ENCODE measurements at places on chromosomes 5 and 9.

- no peak for DNase-seq
Measured at GRCh38 chr5:115542651-115543364, 1.8 kb downstream of the FEM1C start.

DNA sequence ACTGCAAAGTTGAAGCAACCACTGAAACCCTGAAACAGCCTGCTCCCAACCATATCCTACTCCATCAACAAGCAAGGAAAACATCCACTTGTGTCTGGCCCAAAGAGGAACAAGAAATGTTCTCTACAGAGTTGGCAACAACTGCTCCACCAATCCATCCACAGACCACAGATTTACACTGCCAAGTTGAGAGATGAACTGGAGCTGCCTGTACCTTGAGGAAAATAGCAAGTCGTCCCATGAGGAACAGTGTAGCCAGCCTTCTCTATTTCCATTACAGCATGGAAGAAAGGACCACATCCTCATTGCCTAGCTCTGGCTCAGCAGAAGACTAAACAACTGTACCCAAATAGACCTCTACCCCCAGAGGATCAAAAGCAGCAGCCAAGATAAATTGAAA, 60.4 kb downstream of the DEPDC1B start:
- no peak for DNase-seq

GRCh38 chr9:4298255-4299004, 1.4 kb downstream of the GLIS3 start:
- DNase-seq, result peak; percentile 35

GRCh38 chr5:65013166-65013565, 244.4 kb downstream of the CWC27 start:
- no peak for DNase-seq

DNA sequence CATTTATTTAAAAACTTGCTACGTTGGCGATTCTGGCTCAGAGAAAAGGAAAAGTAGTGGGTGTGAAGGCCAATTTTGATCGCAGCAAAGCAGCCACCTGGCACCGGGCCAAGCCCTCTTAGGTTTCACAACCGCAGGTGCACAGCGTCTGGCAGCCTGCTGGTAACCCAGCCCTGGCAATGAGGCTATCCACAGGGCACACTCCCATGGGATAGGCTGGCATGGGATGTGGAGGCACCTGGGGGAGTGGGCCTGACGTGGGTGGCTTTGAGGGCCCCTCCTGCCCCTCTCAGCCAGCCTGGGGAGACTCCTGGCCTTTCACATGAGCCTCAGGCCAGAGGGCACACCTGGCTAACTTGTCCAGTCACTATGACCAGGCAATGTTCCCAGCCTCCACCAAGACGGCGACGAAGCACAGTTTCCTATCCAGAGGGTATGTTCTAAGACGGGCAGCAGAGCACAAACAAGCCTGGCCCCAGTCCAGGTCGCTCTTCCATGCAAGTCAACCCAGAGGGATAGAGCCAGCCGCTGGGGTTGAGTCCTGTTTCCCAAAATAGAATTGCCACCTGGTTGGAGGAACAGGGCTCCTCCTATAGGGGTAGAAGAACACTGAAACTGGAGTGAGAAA, 19.0 kb downstream of the CMBL start:
- peak; percentile 47 for DNase-seq

- DNase-seq, result no peak
Measured at GRCh38 chr9:128431207-128431606, 10.6 kb downstream of the CERCAM start.

DNA sequence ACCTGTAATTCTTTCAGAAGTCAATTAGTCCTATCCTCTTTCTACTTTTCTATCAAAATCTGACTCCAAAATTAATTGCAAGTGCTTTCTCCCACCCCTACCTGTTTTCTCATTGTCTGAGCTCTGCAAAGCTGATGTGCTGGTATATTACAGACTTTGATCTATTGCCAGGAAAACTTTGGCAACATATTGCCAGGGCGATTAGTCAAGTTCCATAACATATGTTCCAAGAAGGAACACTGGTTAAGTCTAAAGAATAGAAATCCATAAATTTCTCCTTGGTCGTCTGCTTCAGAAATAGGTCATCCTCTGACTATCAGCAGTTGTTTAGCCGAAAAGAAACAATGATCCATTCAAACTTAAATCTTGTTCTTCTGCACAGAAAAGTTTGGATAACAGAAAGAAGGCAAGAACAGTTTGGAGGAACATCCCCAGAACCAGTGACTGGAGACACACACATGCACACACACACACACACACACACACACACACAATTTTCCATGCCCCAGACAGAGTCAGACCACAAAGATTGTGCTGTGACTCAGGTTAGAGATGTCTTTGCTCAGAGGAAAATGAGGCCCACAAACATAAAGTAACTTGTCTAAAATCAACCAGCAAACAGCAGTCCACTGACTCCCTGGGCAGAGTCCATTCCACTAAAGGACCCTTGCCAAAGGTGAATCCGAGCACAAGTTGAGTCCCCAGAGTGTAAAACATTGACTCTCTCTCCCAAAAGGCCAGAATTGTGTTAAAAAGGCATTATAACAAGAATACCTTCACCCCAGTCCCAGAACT, 202.1 kb downstream of the DEPDC1B start:
- DNase-seq, result no peak

Measured in GM12891 (cell line).